Renal cortex interstitium (tissue), 15 donors: ENCODE measurements at places on chromosomes 12 and 14. TPM values are rescaled to one million over a fixed set of nuclear protein-coding genes. Genes with fewer than 3 reads are reported as not detected.

DNA sequence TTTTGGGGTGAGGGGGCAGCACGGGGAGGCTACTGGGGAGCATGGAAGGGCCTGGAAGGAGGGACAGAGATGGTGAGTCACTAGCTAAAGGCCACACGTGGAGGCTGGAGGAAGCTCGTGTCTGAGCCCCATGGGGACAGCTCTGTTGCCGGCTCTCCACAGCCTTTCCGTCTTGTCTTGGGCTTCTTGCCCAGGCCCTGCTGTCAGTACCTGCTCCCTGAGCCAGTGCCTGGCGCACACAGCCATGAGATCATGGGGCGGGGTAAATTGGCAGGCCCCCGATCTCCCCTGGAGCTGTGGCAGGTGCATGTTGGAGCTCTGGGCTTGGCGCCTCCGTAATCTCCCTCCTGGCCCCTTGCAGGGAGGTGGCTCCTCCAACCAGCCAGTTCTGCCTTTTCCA lies 16.1 kb upstream of the KRT80 start:
- DNase-seq: no peak

Gene ACRBP
- polyA plus RNA-seq: 4.9 TPM

DNA sequence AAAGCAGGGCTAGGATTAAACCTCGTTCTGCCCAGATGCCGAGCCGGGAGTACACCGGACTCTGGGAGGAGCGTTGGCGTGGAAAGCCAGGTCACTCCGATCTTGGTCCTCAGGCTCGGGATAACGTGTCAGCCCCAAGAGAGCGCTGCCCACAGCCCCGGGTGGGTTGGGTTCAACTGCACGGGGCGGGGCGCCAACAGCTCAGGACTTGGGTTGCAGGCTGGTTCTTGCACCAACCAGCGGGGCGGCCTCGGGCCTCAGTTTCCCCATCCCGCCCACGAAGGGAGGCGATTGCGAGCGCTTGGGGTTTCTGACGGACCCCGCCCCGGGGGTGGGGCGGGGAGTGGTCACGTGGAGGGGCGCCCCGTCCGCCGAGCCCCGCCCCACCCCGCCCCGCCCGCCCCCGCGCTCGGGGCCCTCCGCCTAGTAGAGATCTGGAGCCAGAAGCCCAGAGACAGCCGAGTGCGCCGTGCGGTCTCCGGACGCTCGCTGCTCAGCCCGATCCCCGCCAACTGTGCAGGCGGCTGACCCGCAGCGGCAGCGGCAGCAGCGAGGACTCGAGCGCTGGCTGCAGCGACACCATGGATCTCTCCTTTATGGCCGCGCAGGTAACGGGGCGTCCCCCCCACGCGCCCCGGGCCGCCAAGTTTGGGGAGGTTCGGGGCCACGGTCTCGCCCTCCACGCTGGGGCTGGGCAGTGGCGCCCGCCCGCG lies at the start of gene C14orf132:
TSS of gene C14orf132 (plus strand) at position 443 of the 713 bp plus-strand sequence. CDS start at position 582, 139 bp downstream.
- no peak for DNase-seq

Gene CLEC6A
- polyA plus RNA-seq: 0.16 TPM

Gene LHX5
- not detected for polyA plus RNA-seq

DNA sequence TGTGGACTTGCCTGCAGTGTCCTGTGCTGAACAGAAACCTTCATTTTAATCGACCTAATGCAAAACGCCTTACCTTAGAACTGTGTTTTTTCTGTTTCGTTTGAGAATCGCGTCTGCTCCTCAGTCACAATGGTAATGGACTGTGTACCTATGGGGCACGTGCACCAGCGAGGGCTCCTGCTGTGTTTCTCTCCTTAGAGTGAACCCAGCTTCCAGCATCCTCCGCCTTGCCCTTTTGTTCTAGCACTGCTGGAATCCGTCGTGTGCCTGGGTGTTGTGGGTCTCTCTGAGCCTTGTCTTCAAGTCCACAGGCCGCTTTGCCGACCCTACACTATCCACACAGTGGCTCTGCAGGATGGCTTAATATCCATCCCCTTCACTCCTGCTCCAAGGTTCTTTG lies 3.6 kb downstream of the AMN start:
- no peak for DNase-seq

DNA sequence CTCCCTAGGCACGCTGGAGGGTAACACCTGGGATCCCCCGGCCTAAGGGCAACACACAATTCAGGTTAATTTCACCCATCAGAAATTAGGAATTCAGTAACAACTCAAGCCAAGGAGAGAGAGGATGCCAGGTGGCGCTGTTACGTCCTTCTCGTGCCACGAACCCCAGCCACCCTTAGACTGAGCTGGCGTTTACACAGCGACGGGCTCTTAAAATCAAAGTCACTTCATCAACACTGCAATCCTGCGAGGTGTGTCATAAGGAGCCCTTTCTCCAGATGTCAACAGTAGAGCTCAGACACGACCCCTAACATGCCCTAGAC lies 110.6 kb upstream of the TMEM132D start:
- no peak for DNase-seq

Gene IGF1
- 3.0 TPM for polyA plus RNA-seq
